ENCODE measurements at places on chromosomes 6 and 20.
A peak's percentile ranks its signal among the peaks of the same experiment; 100 is the strongest.

DNA sequence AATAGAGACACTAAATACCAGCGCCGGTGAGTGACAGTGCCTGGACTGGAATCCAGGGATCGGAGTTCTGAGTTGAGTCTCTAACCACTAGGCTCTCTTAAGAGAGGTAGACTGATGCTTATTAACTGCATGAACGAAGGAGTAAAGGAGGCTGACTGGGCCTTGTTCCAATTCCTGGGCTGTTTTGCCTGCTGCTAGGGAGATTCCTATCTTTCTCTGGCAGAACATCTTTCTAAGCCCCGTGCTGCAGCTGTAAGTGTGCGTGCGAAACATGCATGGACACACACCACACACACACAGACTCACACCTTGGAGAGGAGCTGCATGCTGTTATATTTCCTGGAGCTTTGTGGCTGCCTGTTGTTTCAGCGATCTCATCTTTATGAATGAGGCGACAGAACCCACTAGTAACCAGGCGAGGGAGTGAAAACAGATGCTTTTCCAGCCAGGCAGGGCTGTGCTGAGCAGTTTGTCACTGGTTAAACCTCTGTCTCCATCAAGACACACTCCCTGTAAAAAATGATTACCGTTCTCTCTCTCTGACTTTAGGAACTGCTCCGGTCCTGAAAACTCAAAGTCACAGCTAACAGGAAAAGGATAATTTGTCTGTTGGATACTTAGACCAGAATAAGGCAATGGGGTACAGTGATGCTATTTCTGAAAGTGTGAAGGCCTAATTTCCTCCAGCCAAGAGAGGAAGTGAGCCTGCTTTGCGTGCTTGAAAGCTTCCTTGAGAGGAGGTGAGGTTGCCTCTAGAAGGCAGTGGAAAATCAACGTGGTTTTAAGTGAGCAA is 157.4 kb upstream of the ZNF217 start:
- DNase-seq, result peak; percentile 5

- DNase-seq, result no peak
Measured at GRCh38 chr6:90175627-90176538, 120.8 kb downstream of the BACH2 start.

DNA sequence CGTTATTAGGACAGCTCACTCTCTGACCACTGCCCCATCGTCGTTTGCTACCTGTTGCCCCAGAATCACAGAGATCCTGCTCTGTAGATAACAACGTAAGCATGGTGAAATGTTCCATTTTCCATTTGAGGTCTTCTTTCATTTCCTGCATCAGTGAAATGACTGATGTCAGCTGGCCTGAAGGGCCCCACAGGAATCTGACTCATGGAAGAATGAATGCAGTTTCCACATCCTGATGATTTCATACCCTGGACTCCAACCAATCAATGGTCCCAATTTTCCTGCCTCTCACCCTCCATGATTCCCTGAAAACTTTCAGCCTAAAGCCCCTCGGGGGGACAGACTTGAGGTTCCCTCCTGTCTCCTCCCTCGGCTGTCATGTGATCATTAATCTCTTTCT is 394.4 kb upstream of the CDH4 start:
- no peak for DNase-seq

- DNase-seq, result no peak
Measured at GRCh38 chr6:85465762-85466161, 15.9 kb downstream of the NT5E start.

DNA sequence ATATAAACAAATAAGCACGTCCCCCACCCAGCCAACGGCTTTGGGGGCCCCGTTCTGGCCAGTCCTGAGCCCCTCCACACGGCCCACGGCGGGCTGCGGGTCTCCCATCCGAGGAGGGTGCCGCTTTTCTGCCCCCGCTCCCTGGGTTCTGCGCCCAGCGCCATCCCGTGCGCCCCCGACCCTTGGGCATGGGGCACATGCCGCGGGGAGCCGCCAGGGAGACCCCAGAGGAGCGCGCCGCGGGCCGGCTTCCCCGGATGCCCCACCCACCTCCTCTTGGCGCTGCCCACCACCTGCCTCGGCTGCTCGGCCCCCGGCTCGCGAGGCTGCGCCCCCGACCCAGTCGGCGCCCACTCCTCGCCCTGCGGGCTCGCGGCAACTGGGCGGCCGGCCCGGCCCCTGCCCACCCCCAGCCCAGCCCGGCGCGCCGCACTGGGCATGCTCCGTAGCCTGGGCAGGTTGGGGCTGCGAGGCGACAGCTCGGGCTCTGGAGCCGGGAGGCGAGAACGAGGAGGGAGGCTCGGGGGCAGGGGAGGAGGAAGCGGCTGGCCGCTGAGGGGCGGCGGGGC is 570 bp upstream of the PLCB4 start:
- no peak for DNase-seq

DNA sequence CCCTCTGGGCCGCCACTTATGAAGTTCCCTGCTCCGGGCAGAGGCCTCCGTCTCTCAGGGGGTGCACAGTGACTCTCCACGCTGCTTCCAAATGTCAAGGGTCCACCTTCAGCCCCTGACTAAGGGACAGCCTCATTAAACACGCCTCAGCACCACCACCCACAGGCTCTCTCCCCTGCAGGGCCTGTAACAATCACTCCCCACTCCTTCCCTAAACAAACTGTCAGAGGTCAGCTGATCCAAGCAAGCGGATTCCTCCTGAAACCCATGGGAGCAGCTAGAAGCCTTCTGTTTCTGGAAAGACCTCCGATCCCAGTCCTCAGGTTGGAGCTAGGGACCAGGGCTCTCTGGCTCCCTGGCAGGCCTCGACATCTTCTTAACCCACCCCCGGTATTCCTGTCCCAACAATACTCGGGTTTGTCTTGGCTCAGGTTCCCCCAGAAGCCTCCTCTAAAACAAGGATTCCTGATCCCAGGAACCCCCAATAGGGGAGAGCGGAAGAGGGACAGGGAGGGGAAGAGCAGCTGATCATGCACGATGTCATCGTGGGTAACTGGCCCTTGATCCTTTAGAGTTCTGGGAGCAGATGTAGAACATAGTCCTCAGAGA is 181.0 kb downstream of the ZNF217 start:
- no peak for DNase-seq

DNA sequence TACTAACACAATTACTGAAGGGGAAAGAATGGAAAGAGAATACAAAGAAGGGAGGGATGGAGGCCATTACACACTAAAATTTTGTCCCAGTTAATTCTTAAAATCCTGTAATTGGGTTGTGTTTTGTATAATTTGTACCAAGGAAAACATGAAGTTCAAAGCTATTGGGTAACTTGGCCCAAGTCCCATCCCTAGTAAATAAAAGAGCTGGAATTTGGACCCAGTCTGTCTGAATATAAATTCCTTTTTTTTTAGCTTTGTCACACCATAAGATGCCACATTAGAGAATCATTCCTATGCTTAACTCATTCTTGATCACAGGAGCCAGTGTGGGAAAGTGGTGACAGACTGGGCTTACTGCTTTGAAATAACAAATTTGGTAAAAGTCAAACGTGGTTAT is 66.8 kb upstream of the CBLN4 start:
- DNase-seq, result no peak
